Endodermal cell (in vitro differentiated cells): ENCODE measurements at places on chromosomes 3 and 15.

DNA sequence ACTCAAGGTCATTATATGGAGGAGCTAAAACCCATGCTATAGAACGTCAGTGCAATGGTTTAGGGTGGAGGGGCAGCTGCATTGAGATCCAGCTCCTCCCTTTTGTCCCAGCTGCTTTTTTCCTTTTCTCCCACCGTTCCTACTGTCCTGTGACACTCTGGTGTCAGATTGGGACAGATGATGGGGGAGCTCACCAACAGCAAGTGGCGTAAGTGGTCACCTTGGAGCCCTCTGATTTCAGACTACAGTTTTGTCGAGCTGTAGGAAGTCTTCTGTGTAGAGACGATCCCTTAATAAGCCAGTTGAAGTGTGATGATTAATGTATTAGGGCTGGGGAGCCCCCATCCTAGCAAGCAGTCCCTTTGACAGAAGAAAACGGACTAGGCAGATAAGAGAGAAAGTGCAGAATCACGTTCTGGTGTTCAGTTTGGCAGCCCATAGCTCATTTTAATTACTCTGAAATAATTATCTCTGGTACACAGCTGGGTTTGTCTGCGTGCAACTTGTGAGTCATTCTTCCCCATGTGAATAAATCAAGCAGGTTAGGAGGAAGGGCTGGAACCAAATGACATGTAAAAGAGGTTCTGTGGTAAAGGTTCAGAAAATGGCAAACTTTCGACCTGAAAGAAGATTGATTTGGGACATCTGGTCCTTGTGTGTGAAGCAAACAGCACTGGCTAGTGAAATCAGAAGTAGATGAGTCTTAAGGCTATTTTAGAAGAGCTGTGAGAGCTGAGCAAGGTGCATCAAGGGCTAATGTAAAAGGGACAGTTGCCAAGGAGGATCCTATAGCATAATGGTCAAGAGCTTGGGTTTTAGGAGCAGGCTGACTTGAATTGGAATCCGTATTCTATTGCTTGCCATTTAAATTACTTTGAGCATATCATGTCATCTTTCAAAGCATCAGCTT is 241.4 kb downstream of the EDEM1 start:
- no peak for DNase-seq

DNA sequence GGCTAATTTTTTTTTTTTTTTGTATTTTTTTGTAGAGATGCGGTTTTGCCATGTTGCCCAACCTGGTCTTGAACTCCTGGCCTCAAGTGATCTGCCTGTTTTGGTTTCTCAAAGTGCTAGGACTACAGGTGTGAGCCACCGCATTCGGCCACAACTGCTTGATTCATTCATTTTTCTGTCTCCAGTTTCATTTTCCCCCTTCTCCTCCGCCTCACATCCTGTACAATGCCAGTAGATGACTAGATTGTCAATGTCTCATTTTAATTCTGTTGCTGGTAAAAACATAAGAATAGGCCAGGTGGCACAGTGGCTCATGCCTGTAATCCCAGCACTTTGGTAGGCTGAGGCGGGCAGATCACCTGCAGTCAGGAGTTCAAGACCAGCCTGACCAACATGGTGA is 12.0 kb upstream of the ZNF592 start:
- no peak for DNase-seq

DNA sequence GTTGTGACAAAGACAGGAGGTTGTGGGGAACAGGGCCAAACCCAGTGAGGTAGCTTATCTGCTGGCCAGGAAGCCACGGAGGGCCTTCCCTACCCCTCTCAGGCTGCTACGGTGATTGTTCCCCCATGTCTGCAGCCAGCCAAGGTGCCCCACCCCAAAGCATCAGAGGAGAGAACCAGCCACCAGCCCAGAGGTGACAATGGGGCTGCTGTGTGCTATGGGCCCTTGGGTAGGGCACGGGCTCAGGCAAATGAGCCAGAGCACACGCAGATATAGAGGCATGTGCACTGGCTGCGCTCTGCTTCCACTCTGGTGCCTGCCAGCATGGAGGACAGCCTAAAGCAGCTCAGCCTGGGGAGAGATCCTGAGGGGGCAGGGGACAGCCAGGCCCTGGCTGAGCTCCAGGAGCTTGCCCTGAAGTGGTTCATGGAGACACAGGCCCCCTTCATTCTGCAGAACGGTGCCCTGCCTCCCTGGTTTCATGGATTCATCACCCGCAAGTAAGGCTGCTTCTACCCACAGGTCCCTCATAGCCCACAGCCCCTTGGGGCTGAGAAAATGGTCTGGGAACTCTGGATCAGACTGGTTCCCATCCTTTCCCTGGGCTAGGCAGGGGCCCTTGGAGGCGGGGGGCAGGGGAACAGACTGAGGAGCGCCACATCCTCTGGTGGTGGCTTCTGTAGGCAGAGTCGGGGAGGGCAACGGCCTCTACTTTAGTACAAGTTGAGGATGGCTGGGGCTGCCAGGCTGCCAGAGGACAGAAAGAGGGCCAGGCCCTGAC is at the start of gene SH2D7:
Gene SH2D7 (plus strand): TSS at position 301 of the 781 bp plus-strand sequence. CDS start 24 bp downstream, at position 325.
- DNase-seq = no peak

DNA sequence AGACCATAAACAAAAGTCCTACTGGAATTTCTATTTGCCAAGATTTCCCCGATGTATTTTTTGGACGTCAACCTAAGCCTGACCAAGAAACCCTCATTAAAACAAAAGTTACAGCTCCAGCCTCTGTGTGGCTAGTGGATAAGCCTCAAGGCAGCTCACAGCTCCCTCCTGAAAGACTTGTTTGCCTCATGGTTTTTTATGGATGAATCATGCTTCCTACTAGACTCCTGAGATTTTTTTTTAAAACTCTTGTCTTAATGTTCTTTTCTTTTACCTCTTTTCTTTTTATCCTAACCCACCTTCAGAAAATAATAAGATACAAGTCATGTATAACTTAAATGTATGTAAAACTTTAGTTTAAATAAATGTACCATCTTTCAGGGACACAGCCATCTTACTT is 52.4 kb downstream of the SUCNR1 start:
- DNase-seq = no peak

DNA sequence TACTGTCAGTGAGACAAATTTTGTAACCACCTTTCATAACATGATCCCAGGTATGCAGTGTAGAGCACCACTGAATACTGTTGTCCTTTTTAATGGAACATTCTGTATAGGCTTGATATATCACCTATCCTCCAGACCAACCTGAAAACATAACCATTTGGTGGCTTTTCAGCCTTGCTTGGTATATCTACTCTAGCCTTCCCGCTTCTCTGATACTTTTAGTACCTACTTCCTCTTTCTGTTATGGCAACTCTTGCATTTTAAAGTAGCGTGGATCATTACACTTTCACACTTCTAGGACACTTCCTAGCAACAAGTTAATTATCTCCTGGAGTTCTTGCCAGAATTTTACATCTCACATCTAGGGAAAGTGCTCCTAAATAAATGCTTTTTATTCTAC is 226.6 kb upstream of the ROBO1 start:
- no peak for DNase-seq

DNA sequence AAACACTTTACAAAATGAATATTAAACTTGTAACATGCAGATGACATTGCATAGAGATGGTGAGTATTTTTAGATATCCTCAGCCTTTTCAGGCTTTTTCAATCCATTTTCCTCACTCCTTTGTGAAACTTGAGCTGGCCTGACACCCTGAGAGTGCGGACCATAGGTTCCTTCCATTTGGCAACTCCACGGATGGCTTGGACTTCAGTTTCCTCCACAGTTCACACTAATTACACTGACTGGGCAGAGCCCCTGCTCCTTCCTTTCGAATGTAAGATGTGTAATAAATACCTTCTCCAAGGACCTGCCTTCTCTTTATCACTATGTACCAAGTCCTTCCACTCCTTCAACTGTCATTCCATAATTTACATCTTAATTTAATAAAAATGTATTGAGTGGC is 141.7 kb upstream of the LRIG1 start:
- no peak for DNase-seq

DNA sequence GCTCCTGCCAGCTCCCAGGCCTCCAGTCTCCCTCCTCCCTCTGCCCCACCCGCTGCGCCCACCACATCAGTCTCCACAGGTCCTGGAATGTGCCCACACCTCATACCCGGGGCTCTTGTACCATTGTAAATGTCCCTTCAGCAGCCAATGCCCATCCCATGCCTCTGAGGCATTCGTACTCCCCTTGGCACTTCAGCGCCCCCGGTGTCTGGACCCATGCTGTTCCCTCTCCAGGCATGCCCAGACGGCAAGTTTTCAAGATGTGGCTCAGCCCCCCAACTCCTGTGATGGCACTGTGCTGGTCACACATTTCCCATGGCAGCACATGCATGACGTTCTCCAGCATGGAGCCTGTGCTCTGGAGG is 13.3 kb downstream of the PLXND1 start:
- peak; percentile 77 for DNase-seq

DNA sequence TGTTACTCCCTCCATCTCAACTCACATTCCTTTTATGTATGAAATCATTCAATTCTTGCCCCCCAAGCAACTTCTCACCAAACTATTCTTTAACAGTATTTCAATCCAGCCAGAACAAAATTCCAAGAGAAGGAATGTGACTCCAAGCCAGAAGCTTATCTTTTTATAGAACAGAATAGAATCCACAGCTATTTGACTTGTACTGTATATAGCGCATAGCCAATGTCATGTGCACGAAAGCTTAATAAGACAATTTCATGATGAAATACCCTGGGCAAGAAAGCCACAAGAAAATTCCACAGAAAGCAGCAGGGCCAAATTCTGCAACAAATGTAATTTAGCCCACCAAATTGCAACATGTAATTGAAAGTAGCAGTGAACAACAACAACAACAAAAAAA is 127.6 kb upstream of the UBE2E2 start:
- no peak for DNase-seq

DNA sequence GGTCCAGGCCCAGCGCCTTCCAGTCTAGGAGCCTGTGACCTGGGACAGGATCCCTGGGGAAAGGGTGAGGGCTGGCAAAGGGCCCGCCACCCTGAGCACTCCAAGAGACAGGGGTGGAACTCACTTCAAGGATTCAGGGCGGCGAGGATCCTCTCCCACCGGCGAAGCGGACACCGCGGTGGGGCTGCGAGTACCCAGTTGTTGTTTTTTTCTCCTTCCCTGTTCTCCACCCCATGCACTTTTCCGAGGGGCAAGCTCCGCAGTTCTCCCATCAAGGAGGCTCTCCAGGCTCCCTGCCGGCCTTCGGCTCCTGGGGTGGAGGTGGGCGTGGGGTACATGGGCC is 387 bp upstream of the PAQR5 start:
- no peak for DNase-seq

DNA sequence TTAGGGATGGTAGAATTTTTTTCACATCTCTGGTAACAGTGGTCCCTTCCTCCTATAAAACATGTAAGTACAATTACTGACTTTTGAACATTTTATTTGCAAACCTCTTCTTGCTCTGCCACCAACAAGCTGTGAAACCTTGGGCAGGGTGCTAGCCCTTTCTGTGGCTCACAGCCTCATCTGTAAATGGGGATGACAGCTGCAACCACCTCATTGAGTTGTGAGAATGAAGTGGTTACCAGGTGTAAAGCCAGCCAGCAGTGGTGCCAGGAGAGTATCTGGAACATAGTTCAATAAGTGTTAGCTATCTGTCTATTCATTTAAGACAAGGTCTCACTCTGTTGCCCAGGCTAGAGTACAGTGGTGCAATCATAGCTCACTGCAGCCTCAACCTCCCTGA is 278.1 kb downstream of the ERC2 start:
- no peak for DNase-seq

DNA sequence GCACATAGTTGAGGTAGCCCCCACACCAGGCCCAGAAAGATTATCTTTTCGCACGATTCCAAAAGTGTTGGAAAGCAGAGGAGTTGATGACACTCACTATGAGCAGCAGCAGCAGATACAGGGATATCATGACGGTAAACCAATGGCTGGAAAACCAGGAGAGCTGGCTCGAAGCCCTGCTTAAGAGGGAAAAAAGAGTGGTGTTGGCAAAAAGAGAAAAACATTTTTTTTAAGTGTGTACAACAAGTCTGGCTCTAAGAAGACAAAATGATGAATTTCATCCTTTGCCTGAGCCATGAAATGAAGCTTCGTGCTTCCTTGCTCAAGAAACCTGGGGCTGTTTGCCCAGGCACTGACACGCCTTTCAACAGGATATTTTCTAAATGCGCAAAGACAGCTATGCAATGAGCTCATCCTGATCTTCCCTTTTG is 27.3 kb downstream of the PARP16 start:
- DNase-seq = no peak

- no peak for DNase-seq
Measured at GRCh38 chr3:186264608-186265400, 97.2 kb downstream of the DGKG start.

DNA sequence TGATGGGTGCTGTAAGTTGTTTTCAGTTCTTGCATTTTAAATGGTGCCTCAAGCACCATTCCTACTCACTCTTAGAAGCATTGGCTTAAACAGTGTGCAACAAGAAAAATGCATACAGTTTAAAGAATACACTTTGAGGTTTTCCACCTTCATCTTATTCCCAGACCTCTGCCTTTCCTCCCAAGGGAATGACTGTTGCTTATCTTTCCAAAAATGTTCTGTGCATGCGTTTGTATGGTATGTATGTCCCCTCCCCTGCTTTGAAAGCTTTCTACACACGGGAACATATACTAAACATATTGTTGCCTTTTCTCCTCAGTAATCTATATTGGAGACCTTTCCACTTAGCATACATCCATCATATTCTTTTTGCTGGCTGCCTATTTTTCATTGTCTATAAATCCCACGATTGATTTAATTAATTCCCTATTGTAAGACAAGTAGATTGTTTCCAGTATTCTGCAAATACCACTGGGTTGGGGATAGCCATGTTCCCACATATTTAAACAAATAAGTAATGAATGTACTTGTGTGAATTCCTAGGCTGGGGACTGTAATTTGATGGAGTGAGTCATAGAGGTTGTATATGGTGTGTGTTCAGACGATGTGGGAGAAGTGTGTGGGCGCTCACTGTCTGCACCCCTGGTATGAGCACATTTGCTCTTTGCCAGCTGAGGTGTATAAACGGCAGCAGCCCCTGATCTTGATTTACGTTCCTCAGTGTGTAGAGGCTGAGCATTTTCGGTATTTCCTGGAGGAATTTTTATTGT is 5.8 kb downstream of the TRAK1 start:
- DNase-seq = no peak

GRCh38 chr3:133659806-133660205 is 1.9 kb downstream of the TOPBP1 start:
- no peak for DNase-seq

- no peak for DNase-seq
Measured at GRCh38 chr3:77381431-77381830, 341.5 kb downstream of the ROBO2 start.

- DNase-seq = no peak
Measured at GRCh38 chr15:96838081-96838480, 507.6 kb downstream of the NR2F2 start.
